ENCODE measurements at places on chromosomes 3 and 15.

- no peak for DNase-seq
Measured at GRCh38 chr3:178100908-178101307, 435.3 kb upstream of the KCNMB2 start.

DNA sequence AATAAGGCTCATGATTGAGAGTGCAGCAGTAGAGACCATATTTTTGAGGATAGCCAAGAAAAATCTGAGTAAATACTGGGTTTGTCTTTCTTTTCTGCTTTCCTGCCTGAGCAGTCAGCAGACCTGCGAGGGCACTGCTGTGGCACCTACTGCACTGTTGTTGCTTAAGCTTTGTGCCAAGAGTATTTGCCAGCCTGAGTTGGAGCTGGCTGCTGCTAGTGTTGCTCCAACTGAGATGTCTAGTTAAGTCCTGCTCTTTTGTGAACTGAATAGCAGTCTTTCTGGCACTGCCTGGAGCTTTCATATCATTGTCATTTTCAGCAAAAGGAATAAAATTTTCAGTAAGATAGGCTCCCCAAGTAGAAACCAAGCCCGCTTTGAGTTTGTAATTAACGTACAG, 214.5 kb upstream of the P2RY1 start:
- DNase-seq: no peak

- DNase-seq: no peak
Measured at GRCh38 chr3:101735833-101736232, 11.4 kb downstream of the CEP97 start.

- DNase-seq: no peak
Measured at GRCh38 chr3:183538486-183538885, 17.0 kb downstream of the KLHL6 start.

- DNase-seq: peak; percentile 12
Measured at GRCh38 chr15:59751552-59752413, 62.7 kb upstream of the BNIP2 start.

DNA sequence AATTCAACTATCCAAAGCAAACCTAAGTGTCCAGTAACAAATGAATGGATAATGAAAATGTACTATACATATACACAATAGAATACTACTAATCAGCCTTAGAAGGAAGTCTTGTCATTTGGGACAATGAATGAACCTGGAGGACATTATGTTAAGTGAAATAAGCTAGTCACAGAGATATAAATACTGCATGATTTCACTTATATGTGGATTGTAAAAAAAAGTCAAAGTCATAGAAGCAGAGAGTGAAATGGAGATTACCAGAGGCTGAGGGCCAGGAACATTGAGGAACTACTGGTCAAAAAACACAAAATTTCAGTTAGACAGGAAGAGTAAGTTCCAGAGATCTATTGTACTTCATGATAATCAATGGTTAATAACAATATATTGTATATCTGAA, 33.6 kb downstream of the MYO5A start:
- DNase-seq: no peak

DNA sequence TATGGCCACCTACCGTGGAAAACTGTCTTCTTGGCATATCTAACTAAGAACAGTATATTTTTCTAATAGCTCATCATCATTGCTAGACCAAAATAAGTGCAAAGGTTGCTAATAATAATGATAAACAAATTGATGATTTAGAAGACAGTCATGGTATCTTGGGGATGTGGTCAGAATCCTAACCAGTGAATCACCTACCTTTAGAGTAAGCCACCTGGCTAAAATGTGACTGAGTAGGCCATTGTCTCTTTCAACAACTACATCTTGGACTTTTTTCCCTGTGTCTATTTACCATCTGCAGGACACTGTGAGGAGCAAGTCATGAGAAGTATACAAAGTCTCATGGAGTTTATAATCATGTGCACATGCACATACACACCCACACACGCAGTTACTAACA, 273.5 kb upstream of the SEMA6D start:
- DNase-seq: no peak

GRCh38 chr3:128967748-128968355, 26.0 kb downstream of the CFAP92 start:
- no peak for DNase-seq

- no peak for DNase-seq
Measured at GRCh38 chr3:181755959-181756358, 44.2 kb downstream of the SOX2 start.

- DNase-seq: no peak
Measured at GRCh38 chr3:149585401-149585726, 72.5 kb downstream of the WWTR1 start.

GRCh38 chr3:98565237-98565643, 28.2 kb downstream of the CPOX start:
- DNase-seq: no peak

- no peak for DNase-seq
Measured at GRCh38 chr3:4996771-4997291, 17.6 kb downstream of the BHLHE40 start.

GRCh38 chr15:47794252-47794914, 77.1 kb downstream of the SEMA6D start:
- no peak for DNase-seq

GRCh38 chr3:106759731-106760130, 617.5 kb upstream of the CCDC54 start:
- DNase-seq: peak; percentile 64

GRCh38 chr3:121943431-121943830, 49.2 kb downstream of the SLC15A2 start:
- DNase-seq: no peak

DNA sequence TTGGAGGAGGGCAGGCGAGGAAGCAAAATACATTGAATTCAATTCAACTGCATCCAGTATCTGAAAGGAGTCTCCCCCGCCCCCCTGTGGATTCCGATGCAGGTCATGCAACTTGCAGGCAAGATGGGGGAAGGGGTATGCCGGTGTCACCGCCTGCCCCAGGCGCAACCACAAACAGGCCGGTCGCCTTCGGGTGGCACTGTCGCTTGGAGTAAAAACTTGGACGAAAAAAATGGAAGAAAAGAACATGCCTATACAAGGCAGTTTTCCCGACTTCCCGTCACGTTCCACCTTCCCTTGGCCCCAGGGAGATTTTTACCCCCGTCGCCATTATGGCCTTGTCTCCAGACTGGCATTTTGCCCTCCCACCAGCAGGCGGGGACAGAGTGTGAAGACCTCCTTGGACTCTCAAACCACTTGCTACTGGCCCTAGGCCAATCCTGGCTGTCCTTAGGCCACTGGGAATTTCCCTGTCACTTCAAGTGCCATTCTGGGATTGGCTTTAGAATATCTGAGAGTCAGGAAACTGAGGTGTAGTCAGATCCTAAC, 1.6 kb upstream of the NTRK3 start:
- DNase-seq: no peak

GRCh38 chr3:127680798-127681221, 8.1 kb downstream of the ABTB1 start:
- no peak for DNase-seq

- DNase-seq: no peak
Measured at GRCh38 chr3:197445896-197446699, 109.7 kb downstream of the BDH1 start.

DNA sequence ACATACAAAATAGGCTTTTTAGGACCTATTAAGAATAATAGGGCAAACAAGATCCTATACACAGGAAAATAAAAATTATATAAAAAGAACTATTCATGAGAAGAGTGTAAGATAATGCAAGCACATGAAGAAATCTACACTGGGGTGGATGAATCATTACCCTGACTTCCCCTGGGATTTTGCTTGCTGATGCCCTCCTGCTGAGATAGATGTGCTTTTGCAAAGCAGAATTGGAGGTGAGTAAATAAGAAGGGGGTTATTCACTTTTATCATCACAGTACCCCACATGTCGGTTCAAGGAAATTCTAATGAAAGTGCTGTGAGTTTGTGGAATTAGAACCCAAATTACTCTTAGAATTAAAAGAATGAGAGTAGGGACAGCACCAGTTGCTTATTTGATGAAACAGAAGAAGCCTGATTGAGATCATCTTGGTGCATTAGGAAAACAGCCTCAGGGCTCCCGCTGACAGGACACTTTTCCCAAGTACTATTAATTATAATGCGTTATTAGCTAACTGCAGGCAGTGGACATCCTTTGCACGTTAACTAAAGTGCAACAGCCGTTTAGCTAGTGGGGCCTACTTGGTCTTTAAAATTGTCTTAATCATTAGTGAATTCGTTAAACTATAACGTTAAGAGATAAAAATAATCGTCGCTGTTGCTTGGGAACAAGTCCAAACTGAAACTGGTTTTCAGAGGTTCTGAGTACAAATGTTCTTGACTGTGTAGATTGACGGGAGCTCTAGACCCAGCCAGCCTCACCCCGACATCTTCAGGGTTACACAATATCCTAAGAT, 48.4 kb downstream of the SLC2A2 start:
- DNase-seq: peak; percentile 59

GRCh38 chr3:160676547-160677303, at the start of gene ARL14:
ARL14 (plus strand) TSS chr3:160677160; CDS start chr3:160677347, 187 bp downstream.
- peak; percentile 71 for DNase-seq

- no peak for DNase-seq
Measured at GRCh38 chr3:83434880-83435587, 1523.8 kb upstream of the CADM2 start.

DNA sequence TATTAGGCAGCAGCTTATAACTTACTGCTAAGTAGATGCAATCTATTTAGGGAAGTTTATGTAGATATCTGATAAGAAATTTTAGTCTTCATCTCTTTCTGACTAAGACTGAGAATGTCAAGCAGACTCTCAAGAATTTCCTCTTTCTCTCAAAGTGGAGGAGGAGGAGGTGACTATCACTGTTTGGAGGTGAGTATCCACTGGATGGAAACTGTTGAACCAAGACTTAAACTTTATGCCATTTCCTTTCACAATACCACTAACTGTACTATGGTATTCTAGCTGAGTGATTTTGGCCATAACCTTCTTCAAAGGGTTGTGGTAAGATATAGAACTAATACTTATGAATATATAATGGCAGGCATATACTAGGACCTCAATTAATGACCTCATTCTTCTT, 64.6 kb downstream of the TPRG1 start:
- no peak for DNase-seq

- DNase-seq: peak; percentile 67
Measured at GRCh38 chr3:122488262-122488973, 26.3 kb downstream of the KPNA1 start.

GRCh38 chr3:171658841-171659240, 151.4 kb downstream of the PLD1 start:
- no peak for DNase-seq

DNA sequence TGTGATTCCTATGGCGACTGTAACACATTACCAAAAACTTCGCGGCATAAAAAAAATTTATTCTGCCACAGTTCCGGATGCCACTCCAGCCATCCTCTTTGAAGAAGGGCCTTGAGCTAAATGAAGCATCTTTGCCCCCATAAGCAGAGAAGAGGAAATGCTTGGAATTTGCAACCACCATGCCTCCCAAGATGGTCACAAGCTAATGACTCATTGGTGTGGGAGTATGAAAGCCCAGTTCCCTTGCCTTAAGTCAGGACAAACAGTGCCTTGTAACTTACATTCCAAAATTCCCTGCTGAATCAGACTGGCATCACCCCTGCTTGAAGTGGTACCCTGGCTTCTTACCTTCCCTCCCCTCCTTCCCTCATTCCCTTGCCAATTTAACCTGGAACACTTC, 1077.4 kb downstream of the EPHA3 start:
- DNase-seq: peak; percentile 73

- DNase-seq: no peak
Measured at GRCh38 chr3:2937592-2937991, 172.6 kb downstream of the IL5RA start.

DNA sequence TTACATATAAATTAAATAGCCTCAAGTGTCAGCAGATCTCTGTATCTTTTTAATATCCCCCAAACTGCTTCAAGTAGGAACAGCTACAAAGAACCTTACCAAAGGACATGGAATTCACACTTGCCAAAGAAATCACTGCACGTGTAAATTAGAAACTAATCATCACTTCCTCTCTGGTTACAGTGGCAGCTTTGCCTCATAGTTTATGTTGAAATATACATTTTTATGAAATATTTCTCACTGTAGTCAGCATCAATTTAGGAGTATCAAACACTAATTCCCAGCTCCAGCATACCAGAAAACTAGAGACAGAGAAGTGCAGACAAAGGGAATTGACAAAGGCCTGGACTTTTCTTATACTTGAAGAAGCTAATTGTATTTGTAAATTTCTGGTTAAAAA, 260.9 kb downstream of the TIGIT start:
- no peak for DNase-seq

GRCh38 chr3:4042869-4043268, 243.6 kb downstream of the LRRN1 start:
- no peak for DNase-seq

DNA sequence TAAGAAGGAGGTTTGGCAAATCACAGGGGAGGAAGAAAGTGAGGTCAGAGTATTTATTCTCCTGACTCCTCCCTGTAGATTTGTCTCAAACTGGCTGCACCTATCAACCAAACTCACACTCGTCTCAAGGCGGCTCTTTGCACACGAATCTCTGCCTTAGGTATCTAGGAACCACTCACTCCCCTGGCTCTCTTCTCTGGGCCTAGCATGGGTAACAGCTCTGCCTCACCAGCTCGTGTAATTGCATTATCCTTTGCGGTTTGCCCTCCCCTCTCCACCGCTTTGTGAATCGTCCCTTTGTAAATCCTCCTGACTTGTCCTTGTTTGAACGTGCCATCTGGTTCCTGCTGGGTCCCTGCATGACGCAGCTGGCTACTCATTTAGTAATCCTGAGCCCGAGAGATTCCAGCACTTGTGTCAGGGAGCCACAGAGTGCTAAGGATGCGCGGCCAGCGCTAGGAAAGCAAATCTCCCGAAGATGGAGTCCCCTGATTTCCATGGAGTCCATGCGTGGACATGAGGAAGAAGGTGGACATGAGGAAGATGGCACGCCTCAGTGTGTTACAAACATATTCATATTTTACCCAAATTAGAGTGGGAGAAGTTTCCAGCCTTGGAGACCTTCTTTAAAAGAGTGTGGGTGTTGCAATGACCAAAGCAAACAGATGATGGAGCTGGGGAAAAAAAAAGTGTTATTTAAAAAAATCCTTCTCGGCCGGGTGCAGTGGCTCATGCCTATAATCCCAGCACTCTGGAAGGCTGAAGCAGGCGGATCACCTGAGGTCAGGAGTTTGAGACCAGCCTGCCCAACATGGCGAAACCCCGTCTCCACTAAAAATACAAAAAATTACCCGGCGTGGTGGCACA, 26.7 kb downstream of the NRROS start:
- peak; percentile 76 for DNase-seq

DNA sequence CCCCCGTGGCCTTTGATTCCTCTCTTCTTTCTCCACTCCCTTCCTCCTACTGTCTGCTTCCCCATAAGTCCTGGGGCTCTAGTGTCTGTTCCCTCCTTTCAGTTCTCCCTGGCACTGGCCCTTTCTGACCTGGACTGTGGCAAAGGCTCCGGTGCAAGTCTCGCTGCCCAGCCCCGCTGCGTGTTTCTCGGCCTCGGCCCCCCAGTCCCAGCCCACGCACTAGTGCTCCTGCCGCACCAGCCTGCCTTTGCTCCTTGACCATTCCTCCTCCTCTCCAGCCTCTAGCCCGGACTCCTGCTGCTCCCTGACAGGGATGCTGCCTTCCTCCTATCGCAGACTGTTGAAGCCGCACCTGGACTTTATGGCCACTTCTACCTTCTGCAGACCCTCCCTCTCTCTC, 2.1 kb downstream of the TM6SF1 start:
- DNase-seq: no peak
